ENCODE measurements at places on chromosomes 1 and 21.
A peak's percentile ranks its signal among the peaks of the same experiment; 100 is the strongest.

GRCh38 chr1:34792868-34793727, at the start of gene GJA4:
TSS of gene GJA4 (plus strand) at chr1:34792999. CDS start at chr1:34794214, 1,215 bp downstream.
- no peak for DNase-seq

DNA sequence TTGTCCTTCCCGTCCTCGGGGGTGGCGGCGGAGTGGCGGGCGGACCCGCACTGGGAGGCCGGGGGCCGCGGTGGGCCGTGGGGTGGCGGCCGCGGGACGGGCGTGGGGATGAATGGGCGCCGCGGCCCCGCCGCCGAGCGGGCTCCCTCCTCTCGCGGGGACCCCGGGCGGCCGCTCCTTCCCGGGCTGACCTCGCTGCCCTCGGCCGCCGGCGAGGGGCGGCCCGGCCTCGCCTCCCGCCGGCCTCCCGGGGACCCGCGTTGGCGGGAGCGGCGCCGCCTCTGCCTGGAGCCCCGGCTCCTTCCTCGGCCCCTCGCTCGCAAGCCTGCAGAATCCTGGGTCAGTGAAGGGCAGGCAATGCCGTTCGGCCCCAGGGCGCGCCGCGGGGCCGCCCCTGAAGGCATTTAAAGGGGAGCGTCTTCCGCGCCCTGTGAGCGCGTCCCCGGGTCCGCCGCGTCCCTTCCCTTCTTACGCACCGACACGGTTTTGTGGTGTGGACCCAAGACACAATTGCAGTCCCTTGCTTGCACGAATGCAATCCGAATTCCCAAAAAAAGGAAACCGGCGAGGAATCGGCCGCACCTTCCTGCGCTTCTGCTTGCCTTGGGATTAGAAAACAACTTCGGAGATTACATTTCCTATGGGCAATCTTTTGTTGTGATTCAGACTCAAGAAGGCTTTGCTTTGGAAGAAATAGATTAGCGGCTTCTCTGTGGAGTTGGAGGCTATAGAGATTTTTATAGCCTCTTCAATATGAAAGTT, 776 bp downstream of the ITSN1 start:
- peak; percentile 41 for DNase-seq

- no peak for DNase-seq
Measured at GRCh38 chr1:151495316-151495715, 15.9 kb upstream of the CGN start.

DNA sequence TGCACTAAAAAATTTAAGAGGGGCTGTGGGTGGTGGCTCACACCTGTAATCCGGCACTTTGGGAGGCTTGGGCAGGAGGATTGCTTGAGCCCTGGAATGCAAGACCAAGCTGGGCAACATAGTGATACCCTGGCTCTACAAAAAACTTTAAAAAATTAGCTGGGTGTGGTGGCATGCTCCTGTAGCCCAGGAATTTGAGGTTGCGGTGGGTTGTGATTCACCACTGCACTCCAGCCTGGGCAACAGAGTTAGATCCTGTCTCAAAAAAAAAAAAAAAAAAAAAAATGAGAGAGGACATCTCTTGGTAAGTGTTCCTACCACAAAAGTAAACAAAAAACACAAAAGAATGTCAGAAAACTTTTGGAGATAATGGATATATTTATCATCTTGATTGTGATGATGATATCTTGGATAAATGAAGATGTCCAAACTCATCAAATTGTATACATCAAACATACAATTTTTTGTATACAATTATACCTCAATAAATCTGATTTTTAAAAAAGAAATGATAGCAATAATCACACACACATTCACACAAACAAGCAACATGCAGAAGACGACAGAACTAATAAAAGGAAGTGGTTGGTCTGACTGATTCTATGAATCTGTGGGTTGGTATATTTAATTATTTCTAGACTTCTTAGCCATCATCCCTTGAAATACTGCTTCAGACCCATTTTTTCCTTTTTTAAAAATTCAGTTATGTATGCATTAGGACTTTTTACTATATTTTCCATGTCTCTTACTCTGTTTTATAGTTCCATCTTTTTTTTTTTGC, 465.9 kb downstream of the PLA2G4A start:
- no peak for DNase-seq

All from GM03348 (cell line).